ENCODE measurements at places on chromosomes 5 and 9.

GRCh38 chr5:168525856-168526255 lies 3.2 kb upstream of the FBLL1 start:
- peaks cover 16% of the 10 kb centered on the region for H3K4me1 ChIP-seq
- no peaks in the 10 kb centered on the region for H3K36me3 ChIP-seq
- no peak for DNase-seq
- peaks cover 16% of the 10 kb centered on the region for H3K27me3 ChIP-seq

- no peak overlapping the region for H3K4me3 ChIP-seq
- no peak for DNase-seq
- H3K4me1 ChIP-seq: no peaks in the 10 kb centered on the region
- no peaks in the 10 kb centered on the region for H3K27me3 ChIP-seq
These were observed 218.8 kb downstream of the PDE4D start for GRCh38 chr5:59674763-59675162.

DNA sequence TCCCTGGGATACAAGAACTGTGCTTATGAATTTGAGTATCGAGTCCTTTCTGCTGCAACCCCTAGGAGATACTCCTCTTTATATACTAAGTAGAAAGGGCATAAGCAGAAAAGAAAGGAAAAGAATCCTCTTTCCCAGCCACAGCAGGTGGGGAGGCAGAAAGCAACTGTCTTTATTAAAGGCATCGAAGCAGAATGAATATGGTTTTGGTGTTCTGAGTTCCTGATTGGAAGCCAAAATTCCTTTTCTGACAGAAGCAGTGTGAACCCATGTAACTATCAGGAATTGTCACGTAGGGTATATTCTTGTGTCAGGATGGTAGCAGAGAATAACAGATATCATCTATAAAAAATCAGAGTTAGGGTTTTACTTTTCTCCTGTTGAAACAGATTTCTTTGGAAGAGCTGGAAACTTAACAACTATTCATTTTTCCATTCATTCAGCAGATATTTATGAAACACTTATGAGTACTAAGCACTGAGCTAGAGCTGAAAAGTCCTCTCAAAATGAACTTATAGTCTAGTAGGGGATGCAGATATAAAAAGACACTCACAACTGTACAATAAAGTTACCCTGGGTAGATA lies 96.5 kb upstream of the LHFPL2 start:
- peaks cover 37% of the 10 kb centered on the region for H3K4me1 ChIP-seq
- H3K27me3 ChIP-seq: peaks cover 2% of the 10 kb centered on the region
- DNase-seq: no peak
- H3K36me3 ChIP-seq: no peaks in the 10 kb centered on the region

DNA sequence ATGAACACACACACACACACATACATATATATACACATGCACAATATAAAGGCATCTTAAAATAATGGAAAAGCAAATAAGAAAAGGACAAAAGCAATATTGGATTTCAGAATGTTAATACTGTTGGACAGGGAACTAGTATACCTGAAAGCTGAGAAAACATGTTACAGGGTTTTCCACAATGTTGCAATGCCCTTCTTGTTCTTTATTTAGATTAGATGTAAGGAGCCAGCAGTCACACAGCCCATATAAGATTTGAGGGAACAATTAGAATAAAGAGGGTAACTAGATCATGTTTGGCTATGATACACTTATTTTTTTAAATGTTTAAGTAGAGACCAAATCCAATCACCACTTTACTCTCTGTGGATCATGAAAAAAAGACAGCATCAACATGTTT lies 61.7 kb downstream of the SH3TC2 start:
- peaks cover 9% of the 10 kb centered on the region for H3K4me1 ChIP-seq
- no peak overlapping the region for H3K4me3 ChIP-seq
- peaks cover 6% of the 10 kb centered on the region for H3K27me3 ChIP-seq
- DNase-seq: no peak

GRCh38 chr5:158573829-158574228 lies 525.9 kb downstream of the EBF1 start:
- no peaks in the 10 kb centered on the region for H3K4me1 ChIP-seq
- DNase-seq: no peak
- H3K4me3 ChIP-seq: no peak overlapping the region
- H3K27me3 ChIP-seq: no peaks in the 10 kb centered on the region
- no peak overlapping the region for H3K27ac ChIP-seq

DNA sequence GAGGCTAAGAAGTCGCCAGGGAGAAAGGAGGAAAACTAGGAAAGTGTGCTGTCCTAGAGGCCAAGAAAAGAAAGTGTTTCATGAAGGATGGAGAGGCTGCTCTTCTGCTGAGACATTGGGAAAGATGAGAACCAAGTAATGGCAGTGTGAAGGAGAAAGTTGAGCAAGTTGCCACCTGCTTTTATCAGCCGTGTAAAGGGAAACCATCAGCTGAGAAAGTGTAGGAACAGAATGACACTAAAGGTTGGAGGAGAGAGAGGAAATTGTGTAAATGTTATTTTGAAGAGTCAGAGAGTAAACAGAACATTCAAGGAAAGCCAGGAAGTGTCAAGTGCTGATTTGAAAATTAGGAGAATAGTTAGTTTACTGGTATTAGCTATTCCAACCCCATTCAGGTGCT lies 125.0 kb downstream of the CEMIP2 start:
- no peaks in the 10 kb centered on the region for H3K27me3 ChIP-seq
- no peak for DNase-seq
- peaks cover 5% of the 10 kb centered on the region for H3K4me1 ChIP-seq
- H3K4me3 ChIP-seq: no peak overlapping the region

DNA sequence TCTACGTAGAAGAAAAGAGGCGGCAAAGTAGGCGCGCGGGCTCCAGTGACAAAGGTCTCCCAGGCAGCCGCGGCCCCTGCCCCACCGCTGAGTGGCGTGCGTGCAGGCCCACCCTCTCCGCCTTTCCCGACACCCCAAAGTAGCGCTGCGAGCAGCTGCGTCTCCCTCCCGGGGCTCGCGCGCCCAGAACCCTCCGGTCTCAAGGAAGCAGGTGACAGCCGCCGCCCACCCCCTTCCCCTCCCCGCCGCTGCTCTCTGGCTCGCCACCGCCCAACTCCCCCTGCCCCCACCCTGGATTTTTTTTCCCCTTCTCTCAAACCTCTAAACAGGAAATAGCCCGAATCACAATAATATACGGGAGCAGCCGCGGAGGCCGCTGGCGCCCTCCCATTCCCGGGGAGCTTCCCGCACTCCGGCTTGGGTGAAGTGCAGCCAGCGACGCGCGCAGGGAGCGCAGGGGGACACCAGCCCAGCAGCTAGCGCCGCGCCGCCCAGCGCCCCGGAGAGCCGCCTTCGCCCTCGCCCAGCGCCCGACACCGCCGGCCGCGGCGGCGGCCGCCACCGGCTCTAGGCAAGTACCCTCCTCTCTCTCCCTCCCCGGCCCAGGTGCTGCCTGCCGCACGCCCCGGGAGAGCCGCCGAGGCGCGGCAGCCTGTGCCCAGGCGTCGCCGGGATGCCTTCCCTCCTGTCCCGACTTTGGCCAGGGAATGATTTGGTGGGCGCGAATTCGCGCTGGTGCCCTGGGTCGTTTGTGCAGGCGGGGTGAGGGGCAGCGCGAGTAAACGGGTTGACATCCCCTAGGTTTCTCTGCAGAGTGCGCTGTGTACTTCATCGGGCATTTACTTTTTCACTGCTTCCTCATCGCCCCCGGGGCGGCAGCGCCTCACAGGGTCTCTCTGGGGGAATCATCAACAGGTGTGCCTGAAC lies 52.7 kb upstream of the TJP2 start:
- H3K36me3 ChIP-seq: peaks cover 3% of the 10 kb centered on the region
- H3K27me3 ChIP-seq: peaks cover 21% of the 10 kb centered on the region
- H3K4me3 ChIP-seq: peak overlapping the region; percentile 95
- H3K27ac ChIP-seq: peak overlapping the region; percentile 35

DNA sequence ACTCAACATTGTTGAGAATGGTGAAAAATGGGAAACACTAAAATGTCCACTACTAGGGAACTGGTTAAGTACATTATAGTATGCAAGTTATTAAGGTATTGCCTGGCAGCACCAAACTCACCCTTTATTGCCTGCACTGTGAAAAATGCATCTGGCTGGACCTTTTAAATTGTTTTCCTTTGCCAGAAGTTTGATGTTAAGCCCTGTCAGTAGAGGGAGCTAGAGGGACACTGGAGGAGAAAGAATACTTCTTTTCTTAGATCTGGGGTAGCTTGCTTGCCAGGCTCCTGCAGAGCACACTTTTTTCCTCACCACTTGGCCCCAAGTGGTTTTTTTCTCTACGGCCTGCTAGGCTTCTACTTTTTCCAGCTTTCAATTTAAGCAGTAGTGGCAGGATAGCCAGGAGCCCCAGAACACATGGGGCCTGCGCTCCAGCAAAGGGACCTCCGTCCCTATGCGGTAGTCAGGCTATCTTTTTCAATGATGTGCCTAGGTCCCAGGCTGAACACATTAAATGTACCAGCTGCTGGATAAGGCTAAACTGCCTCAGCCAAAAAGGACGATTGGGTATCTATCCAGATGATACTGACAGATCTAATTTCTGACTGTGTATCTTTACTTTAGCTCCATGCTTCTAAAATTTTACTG lies 8.0 kb upstream of the HABP4 start:
- H3K4me3 ChIP-seq: no peak overlapping the region
- DNase-seq: no peak
- no peaks in the 10 kb centered on the region for H3K36me3 ChIP-seq
- H3K4me1 ChIP-seq: no peaks in the 10 kb centered on the region

GRCh38 chr5:42779083-42779482 lies 22.5 kb downstream of the CCDC152 start:
- H3K4me3 ChIP-seq: no peak overlapping the region
- no peak for DNase-seq

DNA sequence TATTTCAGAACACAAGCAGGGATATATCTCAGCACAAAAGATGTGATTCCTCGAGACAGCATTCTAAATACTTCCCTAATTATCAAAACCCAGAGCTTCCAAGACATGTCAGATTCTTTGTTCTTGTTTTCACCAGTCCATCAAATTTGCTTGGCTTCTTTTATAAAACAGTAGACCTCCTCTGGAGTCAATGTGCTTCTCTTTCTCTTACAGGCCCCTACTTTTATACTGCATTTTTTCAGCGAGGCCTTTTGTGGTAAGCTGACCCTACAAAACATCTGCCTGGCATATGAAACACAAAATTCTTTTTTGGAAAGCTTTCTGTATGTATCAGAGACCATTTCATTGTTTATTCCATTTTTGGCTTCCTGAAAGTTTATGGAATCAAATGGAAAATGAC lies 81.8 kb downstream of the ARSB start:
- H3K27ac ChIP-seq: peak overlapping the region; percentile 75
- no peak for DNase-seq
- peaks cover 28% of the 10 kb centered on the region for H3K4me1 ChIP-seq
- no peaks in the 10 kb centered on the region for H3K27me3 ChIP-seq

GRCh38 chr5:53091289-53091688 lies 18.3 kb downstream of the MOCS2 start:
- H3K27me3 ChIP-seq: no peaks in the 10 kb centered on the region
- no peak for DNase-seq
- H3K4me3 ChIP-seq: no peak overlapping the region

DNA sequence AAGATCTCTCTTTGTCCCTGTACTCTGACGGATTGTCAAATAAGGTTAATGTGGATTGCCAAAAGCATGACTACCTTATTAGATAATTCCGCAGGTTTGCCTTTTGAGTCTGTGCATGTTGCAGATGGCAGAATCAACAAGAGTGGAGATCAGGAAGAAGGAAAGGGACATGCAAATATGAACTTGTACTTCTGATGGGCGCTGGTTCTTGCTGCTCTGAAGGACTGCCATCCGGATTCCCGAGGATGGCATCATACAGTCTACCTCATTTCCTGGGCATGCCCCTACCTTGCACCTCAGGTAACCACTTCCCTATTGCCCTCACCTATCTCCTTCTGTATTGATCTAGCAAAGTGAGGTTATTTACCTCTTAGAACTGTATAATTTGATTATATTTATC lies 504.2 kb downstream of the ACTL7B start:
- no peaks in the 10 kb centered on the region for H3K27me3 ChIP-seq
- H3K4me3 ChIP-seq: no peak overlapping the region
- no peak for DNase-seq
- no peak overlapping the region for H3K27ac ChIP-seq

DNA sequence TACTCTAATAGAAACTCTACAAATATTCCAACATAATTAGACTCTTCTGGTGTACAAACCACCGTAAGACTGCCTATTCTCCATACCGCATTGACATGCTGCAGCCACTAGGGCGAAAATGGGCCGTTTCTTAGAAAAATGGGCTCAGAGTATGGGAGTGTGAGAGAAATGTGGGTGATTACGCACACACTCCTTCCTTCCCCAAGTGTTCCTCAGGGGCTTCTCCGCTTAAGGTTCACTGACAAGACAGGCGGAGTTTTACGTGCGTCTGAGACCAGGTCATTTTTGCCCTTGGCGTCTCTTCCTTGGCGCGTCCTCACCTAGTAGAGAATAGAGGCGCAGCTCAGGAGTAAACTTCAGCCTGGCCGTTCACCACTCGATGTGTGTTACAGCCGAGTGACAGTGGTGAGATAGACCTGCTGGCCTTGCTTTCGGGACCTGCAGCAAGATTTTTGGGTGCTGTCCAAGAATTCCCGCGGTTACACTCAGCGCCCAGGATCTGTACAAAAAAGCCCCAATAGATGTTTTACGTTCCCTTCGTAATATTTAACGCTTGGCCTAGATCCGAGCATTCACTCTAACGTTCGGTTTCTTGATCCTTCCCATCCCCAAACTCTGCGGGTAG lies 1.8 kb upstream of the NTRK2 start:
- H3K4me1 ChIP-seq: peaks cover 33% of the 10 kb centered on the region
- H3K4me3 ChIP-seq: peak overlapping the region; percentile 98
- H3K36me3 ChIP-seq: peaks cover 8% of the 10 kb centered on the region
- H3K27ac ChIP-seq: no peak overlapping the region
- peaks cover 61% of the 10 kb centered on the region for H3K27me3 ChIP-seq
- DNase-seq: peak; percentile 17

- H3K4me1 ChIP-seq: peaks cover 4% of the 10 kb centered on the region
- no peak overlapping the region for H3K4me3 ChIP-seq
- no peaks in the 10 kb centered on the region for H3K36me3 ChIP-seq
- no peak for DNase-seq
These were observed 3.7 kb downstream of the IL3 start for GRCh38 chr5:132064140-132064539.

DNA sequence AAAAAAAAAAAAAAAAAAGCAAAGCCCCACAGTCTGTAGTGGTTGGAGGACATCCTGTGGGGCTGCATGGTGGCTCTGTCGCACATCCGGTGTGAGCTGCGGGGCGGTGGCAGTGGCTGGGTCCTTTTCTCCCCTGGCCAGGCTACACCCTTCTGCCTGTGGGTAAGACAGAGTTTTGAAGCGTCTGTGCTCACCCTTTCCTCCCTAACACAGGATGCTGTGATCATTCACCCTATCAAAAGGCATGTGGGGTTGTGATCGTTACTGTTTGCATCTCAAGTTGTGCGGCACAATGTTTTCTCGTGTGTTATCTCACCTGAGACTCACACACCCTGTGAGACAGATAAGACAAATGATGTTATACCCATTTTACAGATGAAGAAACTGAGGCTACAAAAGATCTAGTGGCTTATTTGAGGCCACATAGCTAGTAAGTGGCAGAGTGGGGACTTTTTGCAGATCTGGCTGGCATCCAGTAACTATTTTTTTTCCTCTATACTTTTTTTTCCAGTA lies 17.5 kb downstream of the IRF1 start:
- H3K4me1 ChIP-seq: peaks cover 8% of the 10 kb centered on the region
- H3K4me3 ChIP-seq: no peak overlapping the region
- H3K27me3 ChIP-seq: no peaks in the 10 kb centered on the region
- H3K27ac ChIP-seq: no peak overlapping the region
- DNase-seq: no peak
